ENCODE measurements at places on chromosomes 12 and 14.
A peak's percentile ranks its signal among the peaks of the same experiment; 100 is the strongest.

DNA sequence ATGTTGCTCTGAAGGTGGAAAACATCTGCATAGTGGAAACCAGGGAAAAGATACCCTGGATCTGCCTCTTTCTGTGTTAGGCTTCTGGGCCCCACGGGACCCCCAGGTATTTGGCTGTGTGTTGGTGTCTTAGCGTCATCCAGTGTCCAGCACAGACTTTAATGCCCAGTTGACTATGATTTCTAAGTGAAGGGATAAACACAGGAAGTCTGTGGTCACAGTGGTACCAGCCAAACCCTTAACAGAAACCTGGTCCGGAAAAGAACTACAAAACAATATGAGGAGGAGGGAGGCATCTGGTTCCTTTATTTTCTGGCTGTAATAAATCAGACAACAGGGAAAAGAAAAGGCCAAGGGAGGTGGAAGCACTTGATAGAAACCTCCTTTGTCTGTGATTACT is 56.4 kb downstream of the CMKLR1 start:
- DNase-seq = no peak

- no peak for DNase-seq
Measured at GRCh38 chr14:84750763-84751554, 779.0 kb upstream of the FLRT2 start.

DNA sequence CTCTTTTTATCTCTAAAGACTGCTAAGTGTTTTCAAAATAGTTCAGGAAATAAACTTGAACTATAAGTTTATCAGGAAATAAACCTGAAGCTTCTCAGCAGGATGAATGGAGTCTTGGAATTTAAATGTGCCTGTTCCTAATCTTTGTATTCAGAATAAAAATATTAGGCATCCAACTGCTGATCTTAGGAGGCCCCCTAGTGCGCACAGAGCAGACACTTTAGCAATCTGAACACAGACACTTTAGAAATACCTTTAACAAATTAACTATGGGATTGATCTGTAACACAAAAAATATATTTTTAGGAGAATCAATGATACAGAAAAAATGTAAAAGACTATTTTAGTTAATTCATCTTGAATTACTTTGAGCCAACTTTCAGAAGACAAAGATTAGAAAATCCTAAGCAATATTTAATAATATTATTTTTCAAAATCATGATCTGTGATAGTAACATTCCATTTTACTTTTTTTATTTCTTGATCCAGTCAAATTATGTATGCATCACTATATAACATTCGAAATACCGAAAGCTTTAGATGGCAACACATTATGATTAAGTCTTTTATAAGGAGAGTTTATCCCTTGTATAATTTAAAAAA is 80.9 kb downstream of the SLC41A2 start:
- peak; percentile 31 for DNase-seq

GRCh38 chr12:6157482-6157881 is 33.0 kb upstream of the VWF start:
- no peak for DNase-seq

DNA sequence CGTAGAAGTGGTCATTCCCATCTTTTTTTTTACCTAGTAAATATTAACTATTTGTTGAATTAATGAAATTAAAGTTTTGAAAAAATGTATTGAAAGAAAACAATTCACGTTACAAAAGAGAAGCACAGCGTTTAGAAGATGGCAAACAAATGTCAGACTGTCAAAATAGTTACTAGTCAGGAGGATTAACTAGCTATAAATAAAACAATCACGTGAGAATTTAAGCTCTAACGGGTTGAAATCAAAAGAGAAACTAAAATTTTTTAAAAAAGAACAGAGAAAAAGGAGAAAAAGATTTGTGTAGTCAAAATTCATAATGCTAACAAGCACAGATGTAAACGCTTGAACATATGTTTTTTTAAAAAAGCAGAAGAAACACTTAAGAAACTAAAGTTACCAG is 26.4 kb downstream of the DDHD1 start:
- DNase-seq = no peak

DNA sequence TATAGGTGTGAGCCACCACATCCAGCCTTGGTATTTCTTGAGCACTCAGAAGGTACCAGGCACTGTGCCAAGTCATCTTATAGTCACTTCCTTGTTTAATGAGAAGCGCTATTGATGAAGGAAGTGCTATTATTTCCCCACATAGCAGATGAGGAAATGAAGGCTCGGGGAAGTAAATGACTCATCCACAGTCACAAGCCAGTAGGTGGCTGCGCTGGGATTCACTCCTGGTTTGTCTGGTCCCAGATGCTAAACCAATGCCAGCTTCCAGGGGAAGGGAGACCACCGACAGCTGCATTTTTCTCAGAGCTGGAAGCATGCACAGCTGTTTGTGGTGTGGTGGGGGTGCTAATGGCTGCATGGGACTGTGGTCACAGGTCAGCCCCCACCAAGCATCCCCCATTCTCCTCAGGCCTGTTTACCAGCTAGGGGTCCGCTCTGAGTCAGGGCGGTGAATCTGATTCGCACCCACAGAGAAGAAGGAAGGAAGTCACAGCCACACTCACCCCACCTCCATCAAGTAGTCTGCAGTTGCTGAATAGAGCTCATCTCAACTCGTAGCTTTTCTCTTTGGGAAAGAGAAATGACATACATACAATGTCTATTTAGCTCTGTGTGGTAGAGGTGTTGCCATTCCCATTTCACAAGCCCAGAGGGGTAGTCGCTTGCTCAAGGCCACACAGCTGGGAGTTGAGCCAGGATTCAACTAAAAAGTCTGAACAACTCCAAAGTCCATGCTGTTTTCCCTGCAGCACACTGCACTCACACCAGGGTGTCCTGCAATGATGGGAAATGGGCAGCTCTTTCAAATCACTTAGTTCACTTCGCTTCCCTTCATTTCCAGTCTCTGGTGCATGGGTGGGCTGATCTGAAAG is 6.3 kb upstream of the LTBP2 start:
- no peak for DNase-seq

DNA sequence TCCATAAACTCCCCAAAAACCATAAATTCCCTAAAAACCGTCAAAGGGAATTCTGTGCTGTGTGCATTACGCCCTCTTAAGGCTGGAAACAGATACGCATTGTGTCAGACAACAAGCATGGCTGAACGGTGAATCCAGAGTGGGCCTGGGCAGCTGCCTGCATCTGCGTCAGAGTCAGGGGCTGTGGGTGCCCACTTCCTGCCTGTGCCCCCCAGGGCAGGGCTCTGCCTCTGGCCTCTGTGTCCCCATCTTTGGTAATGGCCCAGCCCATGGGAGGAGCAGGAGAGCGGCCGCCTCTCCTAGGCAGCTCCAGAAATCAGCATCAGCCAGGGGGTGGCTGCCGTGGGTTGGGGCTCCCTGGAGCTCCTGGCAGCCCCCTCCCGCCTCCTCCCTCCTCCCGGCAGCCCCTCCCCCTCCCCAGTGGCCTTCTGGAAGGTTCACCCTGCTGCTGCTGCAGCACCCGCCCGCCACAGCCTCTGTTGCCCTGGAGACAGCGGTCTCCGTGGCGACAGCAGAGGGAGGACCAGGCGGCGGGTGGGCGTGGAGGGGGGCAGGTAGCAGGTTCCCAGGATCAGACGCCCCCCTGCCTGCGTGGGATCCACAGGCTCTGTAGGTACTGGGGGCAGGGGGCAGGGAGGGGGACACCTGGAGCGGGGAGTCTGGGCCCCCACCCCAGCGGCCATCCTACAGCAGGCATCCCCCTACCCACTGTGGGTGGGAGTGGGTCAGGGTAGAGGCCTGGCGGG is 5.9 kb downstream of the MMP17 start:
- no peak for DNase-seq

DNA sequence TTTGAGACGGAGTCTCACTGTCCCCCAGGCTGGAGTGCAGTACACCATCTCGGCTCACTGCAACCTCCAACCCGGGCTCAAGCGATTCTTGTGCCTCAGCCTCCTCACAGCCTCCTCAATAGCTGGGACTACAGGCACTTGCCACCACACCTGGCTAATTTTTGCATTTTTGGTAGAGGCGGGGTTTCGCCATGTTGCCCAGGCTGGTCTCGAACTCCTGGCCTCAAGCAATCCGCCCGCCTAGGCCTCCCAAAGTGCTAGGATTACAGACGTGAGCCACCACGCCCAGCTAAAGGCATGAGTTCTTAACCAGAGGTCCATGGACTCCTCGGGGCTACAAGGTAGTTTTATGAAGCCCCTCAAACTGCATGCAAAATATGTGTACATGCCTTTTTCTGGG is 2.1 kb downstream of the SARNP start:
- no peak for DNase-seq

GRCh38 chr14:34536951-34537676 is 2.4 kb downstream of the EAPP start:
- DNase-seq = no peak

DNA sequence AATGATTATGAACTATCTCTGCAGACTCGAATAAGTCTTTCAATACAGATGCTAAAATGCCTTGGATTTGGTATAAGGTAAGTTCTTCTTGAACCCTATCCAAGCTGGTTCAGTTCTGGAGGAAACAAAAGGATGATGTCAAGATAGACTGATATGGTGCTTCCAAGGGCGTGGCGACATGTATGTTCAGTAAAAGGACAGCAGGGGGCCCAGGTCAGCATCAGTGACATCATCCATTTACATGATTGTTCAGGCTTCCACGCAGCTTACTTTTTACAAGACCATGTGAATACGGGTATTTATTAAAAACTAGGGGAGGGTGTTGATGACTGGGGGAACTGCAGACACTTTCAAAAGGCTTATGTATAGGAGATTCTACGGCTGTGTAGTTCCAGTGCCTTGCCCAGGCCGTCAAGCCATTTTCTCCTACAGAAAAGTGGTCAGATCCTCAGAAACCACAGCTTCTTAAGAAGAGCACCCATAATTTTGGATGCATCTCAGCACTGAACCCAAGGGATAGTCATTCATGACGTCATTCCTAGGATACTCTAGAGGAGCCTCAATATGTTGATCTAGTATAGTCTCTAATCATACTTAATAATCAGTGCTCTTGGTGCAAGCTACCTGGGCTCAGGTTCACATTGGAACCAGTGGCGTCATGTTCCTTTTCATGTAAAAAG is 527.7 kb downstream of the FUT8 start:
- peak; percentile 4 for DNase-seq

DNA sequence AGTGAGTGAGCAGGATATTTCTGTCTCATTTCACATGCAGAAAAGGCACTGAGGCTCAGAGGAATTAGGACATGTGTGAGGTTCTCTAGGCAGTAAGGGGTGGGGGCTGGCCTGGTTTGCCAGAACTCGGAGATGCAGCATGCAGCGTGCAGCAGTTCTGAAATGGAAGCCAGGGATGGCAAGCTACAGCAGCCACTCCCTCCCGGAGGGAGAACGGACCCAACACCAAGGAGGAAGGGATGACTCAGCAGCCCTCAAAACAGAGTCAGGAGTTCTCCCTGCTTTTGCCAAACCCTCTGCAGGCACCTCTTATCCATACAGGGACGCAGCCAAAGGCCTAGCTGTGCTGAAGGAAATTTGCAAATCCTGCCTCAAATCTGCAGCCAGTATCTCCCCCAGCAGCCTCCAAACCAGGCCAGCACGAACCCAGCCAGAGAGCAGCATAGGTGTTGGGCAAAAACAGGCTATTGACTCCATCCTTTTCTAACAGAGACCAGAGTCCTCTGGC is 10.3 kb upstream of the SERPINA3 start:
- DNase-seq = no peak

- no peak for DNase-seq
Measured at GRCh38 chr14:73105050-73105449, 31.3 kb upstream of the PSEN1 start.

DNA sequence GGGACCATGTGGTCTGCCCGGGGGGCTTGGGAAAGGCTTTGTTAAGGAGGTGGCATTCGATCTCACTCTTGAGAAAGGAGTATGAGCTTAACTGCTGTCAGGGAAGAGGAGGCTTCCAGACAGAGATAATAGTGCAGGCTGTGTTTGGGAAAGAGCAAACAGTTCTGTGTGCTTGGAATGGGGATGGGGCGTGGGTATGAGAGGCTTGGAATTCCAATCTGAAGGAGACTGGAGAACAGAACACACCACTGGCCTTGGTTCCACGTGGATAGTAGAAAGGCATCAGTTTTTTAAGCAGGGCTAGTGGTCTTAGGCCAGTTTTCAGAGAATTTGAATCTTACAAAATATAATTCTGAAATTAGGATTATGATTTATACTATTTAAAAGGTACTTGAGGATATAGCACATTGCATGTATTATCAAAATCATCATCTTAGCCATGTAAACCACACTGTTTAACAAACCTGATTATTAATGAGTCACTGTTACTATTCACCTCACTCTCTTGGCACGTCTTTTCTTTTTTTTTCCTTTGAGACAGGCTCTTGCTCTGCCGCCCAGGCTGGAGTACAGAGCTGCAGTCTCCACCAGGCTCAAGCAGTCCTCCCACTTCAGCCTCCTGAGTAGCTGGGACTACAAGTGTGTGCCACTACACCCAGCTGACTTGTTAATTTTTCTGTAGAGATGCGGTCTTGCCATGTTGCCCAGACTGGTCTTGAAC is 38.5 kb upstream of the KCNK13 start:
- no peak for DNase-seq

GRCh38 chr14:57136669-57137328 is 131.9 kb downstream of the EXOC5 start:
- peak; percentile 14 for DNase-seq

All from NCI-H510A treated with DMSO at 0.1 percent for 48 hours (cell line).